AG04450 (cell line): ENCODE measurements at places on chromosomes 1 and 21.

- no peak for DNase-seq
Measured at GRCh38 chr1:40306296-40306695, 10.8 kb downstream of the COL9A2 start.

DNA sequence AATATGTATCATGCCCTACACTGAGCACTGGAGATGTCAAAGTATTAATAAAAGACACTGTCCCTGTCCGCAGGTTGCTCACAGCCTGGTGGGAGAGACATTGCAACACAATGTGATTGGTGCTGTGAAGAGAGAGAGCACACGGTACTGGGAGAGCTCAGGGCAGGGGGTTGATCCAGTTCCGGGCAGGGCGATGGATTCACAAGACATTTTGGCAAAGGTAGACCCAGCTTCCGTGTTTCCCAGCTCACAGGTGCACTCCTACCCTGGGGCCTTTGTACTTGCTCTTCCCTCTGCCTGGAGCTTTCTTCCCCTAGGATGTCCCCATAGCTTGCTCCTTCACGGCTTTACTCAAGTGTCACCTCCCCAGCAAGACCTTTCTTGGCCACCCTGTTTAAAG is 1.4 kb downstream of the PLA2G5 start:
- DNase-seq = no peak

- DNase-seq = no peak
Measured at GRCh38 chr1:211788626-211789025, 41.9 kb downstream of the LPGAT1 start.

DNA sequence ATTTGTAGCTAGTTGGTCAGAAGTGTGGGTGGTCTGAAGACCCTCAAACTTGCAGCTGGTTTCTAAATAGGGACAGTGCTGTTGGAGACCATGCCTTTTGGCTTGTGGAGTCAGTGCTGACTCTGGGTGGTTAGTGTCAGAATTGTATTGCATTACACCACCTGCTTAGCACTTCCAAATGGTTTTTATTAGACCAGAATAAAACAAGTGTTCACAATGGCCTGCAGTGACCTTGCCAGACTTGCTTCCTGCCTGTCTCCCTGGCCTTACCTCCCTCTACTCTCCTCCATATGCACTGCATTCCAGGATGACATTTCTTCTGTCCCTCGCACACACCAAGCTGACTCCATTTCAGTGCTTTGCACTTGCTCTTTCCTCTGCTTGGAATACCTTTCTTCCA is 72.7 kb upstream of the CNIH3 start:
- no peak for DNase-seq

GRCh38 chr1:160367934-160368923 is 1.4 kb downstream of the NHLH1 start:
- DNase-seq = no peak

GRCh38 chr1:10031461-10031860 is 1.3 kb upstream of the UBE4B start:
- no peak for DNase-seq

DNA sequence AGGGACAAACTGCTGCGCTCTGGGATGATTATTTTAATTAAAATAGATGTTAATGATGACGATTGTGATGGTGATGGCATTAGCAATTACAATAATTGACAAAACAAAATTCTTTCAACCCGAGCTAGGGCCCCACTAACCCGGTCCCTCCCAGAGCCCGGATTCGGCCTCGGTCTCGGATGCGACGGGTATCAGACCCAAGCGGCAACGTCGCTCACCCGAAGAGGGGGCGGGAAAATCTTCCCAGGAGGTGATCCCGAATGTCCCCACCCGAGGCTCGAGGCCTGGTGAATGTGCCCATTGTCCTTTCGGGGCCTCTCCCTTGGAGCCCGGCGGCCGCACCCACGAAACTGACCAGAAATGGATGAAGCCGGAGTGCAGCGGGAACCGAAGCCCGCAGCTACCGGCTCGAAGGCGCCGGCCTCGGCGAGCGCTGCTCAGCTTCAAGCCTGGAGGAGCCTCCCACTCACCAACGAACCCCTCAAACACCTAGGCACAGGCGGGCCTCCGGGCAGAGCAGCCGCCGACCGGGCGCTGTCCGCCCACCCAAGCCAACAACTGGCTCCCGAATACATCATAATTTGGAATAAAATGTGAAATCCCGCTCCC is 1.2 kb downstream of the TAL1 start:
- no peak for DNase-seq

DNA sequence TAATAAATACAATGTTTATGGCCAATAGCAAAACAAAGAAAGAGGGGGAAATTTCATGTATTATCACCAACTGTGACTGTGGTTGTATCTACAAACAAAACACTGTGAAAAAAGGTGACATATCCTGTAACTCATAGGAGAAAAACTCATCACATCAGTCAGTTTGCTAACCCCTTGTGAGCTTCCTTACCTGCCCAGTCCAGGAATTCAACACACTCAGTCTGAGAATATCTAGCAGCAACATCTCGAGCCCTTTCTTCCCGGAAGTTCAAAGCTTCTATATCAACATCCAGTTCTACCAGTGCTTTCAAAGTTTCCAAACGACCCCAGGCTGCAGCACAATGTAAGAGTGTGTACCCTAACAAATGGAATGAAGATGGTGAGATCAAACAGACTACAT is 11.5 kb downstream of the TEX50 start:
- DNase-seq = no peak

GRCh38 chr1:180360333-180361075 is 130.4 kb downstream of the LHX4 start:
- DNase-seq = no peak

DNA sequence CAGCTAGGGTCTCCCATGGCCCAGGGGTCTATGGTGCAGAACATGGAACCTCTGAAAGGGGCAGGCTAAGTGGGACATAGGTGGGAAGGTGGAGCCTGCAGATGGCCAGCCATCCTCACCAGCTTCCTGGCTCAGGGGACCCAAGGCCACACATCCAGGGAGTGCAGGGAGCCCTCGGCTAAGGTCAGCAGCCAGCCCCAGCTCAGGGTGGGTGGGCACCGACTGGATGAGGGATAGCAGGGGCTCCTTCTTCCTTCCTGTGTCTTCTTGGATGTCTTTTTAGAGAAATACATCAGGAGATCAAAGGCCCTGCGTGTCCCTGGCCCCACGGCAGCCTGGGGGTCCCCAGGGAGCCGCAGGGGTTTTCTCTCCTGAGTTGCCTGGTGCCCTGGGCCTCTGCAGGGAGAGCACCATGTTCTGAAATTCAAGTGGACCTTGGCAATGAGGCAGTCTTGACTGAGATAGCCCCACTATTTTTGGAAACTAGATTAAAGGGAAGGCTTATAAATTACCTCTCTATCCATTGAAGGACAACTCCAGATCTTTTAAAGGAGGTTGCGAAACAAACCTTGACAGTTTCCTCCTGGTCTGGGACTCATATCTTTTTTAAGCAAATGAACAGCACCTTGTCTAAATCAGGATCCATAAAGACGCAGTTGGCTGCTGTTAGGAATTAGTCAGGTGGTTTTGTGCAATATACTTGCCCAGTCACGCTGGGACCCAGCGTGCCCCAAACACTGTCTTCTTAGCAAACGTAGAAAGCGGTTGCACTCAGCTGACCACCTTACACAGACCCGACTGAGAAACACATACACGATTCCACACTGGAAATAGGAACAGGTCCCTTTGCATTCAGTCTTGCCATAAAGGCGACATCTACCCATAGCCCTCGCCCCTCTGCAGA is 242.3 kb downstream of the TOMM20 start:
- no peak for DNase-seq

- no peak for DNase-seq
Measured at GRCh38 chr1:56985857-56986256, 20.0 kb upstream of the C8B start.

DNA sequence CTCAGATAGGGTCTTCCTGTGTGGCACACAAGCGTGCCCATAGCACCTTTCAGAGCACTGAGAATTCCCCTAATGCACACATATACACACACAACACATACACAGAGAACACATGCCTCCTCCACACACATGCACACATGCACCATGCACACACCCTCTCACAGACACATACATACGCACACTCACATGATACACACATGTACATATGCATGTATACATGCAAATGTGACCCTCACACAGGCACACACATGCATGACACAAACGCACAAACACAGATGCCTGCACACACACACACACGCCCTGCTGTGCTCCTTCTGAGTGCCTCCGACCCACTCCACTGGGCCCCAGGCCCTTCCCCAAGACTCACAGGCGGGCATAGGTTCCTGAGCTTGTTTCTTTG is 251.0 kb downstream of the PTPRU start:
- DNase-seq = no peak

DNA sequence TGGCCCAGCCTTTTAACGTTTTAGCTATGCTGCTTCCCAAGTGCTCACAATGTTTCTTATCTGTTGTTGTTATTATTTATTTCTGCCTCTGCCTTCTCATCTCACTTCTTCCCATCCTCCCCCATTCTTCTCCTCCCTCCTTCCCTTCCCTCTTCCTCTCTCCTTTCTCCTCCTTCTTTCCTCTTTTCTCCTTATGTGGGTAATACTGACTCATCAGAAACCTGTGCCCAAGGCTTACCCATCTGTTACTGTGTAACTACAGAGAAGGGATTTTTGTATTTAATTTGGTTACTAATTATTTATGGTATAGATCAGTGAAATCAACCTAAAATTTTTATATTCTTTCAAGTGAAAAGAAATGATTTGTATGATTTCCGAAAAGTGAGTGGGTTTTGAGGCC is 120.3 kb downstream of the KCNK2 start:
- DNase-seq = no peak

- DNase-seq = no peak
Measured at GRCh38 chr1:218964471-218965185, 209.1 kb upstream of the LYPLAL1 start.
